ENCODE measurements at places on chromosomes 3 and 15. TPM values are rescaled to one million over a fixed set of nuclear protein-coding genes. Genes with fewer than 3 reads are reported as not detected.

The FGF7 gene
- 0.18 TPM for total RNA-seq

The CLPX gene
- 46.3 TPM for total RNA-seq

The GOLGA8S gene
- total RNA-seq: 0.09 TPM

The GP9 gene
- total RNA-seq: not detected

The EFCAB12 gene
- not detected for total RNA-seq

The NR2E3 gene
- total RNA-seq: 0.09 TPM

The REC114 gene
- not detected for total RNA-seq

The SCG3 gene
- not detected for total RNA-seq

The CTXN2 gene
- under 0.01 TPM for total RNA-seq

The FBXO45 gene
- 14.0 TPM for total RNA-seq
